ENCODE measurements at places on chromosomes 1 and 21.

DNA sequence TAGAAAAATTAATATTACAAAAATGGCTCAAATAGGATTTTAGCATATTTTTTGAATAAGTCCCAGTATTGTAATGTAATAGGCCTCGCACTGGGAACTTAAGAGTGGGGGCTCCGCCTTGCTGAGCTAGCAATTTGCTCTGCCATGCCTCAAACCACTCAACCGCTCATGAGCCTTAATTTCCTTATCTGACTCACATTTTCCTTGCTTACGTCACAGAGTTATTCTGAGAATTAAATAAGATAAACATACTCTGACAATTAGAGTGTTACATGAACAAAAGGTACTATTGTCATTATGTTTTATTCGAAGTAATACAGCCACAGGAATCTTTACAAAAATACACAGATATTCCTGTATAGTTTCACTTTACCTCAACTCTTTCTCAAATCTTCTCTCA lies 108.1 kb downstream of the SLC44A5 start:
- no peak for DNase-seq

GRCh38 chr1:88595355-88596002 lies 88.6 kb upstream of the PKN2 start:
- DNase-seq: no peak

- DNase-seq: no peak
Observed at GRCh38 chr1:2358072-2358471, 33.3 kb downstream of the MORN1 start.

DNA sequence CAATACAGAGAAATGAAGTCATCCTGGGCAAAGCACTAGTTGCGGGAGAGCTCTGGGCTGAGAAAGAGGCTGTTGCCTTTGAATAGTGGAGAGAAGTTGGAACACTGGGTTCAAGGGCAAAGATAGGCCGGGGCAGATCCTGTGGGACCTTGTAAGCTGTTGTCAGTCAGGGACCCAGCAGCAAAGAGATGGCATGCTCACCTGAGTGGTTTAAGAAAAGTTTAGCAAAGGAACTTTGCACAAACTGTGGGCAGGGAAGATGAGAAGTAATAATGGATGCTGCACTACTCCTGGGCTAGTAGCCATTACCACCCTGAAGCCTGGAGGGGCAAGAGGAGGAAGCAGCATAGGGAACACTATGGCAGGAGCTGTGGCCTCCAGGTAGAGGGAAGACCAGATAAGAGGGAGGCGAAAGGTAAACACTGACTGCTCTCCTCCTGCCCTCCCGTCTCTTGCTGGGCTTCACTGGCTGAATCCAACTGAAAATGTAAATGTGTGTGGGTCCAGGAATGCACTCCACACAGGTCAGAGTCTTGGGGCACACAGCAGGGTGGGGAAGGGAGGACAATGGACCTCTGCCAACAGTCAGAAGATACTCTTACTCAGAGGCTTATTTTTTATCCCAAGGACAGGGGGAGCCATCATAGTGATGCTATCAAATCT lies 129.2 kb downstream of the PLPP3 start:
- no peak for DNase-seq

DNA sequence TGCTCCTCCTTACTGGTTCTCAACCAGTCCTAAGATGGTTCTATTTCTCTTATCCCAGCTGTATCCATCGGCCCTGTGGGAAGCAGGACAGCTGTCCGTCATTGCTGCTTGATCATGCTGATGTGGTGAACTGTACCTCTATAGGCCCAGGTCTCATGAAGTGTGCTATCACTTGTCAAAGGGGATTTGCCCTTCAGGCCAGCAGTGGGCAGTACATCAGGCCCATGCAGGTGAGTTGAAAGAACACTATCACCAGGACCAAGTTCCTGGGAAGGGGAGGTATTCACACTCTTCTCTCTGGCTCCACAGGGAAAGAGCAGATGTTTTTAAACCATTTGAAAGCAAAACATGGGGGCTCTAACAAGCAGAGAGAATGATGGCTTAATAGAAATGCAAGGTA lies 302.6 kb downstream of the PAPPA2 start:
- DNase-seq: no peak

GRCh38 chr1:76170513-76170912 lies 96.0 kb downstream of the ST6GALNAC3 start:
- DNase-seq: no peak

GRCh38 chr1:231063331-231063730 lies 23.3 kb upstream of the FAM89A start:
- no peak for DNase-seq

- DNase-seq: no peak
Observed at GRCh38 chr1:41365772-41366454, 4.7 kb downstream of the FOXO6 start.

GRCh38 chr1:59805554-59805953 lies 9.2 kb upstream of the HOOK1 start:
- DNase-seq: no peak

DNA sequence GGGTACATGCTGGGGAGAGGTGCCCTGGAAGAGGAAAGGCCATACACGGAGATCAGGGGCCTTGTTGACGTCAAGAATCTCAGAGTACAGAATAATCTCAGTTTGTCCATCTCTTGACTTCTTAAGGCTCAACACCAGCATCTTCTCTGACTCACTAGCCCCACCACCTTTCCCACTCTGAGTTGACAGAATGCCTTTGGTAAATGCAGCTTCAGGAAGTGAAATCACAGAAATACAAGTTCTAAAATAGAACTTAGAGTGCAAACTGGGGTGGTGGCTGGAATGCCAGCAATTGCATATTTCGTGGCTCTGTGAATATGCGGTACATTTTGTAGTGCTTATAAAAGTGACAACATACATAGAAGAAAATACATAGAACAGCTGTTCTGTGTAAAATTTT lies 1.6 kb downstream of the COG2 start:
- DNase-seq: peak; percentile 9
